Stimulated activated CD8-positive, alpha-beta memory T cell treated with anti-CD3 and anti-CD28 coated beads, Interleukin-15, amount 100 ng/mL, for 24 hours (primary cell): ENCODE measurements at places on chromosomes 2 and 18.

DNA sequence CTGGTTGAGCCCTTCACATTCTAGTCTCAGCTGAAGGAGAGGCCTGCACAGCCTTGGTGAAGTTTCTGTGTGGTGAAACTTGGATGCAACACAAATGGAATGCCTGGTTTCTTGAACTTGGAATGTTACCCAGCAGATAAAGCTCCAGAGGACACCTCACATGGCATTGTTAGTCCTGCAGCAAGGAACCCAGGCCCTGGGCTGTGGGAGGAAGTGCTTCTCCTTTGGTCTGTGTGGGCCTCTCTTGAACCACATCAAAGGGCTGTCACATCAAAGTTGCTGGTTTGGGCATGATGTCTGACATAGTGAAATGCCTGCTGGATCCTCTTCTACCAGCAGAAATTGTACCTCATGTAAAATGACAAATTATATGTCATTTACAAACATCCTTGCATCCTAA, 198.5 kb downstream of the FHOD3 start:
- DNase-seq: no peak

DNA sequence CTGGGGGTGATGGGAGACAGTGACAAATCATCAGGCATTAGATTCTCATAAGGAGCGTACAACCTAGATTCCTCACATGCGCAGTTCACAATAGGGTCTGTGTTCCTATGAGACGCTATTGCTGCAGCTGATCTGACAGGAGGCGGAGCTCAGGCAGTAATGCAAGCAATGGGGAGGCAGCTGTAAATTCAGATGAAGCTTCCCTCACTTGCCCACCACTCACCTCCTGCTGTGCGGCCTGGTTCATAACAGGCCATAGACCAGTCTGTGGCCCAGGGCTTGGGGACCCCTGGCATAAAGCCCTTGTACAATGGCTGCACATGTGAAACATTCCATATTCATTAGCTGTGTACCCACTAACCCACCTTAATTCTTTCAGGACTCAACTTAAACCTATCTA, 18.0 kb downstream of the NMUR1 start:
- no peak for DNase-seq

GRCh38 chr18:79379251-79379905, 16.4 kb upstream of the NFATC1 start:
- DNase-seq: no peak

GRCh38 chr2:46148369-46148736, 148.9 kb upstream of the EPAS1 start:
- no peak for DNase-seq

DNA sequence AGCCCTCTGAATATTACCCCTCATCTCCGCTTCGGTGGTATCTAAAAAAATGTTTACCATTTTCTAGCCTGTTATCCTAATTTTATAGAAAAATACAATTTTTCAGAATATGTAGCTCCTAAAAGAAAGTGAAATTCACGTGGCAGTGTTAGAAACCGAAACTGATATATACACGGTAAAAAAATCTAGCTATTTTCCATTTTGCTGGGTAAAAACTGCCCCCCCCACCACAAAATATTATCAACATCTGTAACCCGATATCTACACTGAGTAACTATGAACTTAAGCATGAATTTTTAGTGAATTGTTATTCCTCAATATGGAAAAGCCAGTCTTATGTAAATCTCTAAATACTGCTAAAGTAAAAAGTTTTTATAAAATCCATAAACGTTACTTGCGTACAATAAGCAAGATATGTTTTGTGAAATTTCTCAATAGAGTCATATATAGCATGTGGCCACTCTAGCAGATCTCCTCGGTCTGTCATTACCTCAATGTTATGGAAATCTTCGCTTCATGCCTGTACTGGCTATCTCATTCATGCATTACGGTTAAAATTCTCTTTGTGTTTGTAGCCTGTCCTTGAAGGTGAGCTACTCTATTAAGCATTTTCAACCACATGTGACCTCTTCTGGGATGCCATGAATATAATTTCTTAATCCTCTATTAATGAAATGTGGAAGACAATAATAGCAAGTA, 524.2 kb downstream of the TRIB2 start:
- DNase-seq: no peak

DNA sequence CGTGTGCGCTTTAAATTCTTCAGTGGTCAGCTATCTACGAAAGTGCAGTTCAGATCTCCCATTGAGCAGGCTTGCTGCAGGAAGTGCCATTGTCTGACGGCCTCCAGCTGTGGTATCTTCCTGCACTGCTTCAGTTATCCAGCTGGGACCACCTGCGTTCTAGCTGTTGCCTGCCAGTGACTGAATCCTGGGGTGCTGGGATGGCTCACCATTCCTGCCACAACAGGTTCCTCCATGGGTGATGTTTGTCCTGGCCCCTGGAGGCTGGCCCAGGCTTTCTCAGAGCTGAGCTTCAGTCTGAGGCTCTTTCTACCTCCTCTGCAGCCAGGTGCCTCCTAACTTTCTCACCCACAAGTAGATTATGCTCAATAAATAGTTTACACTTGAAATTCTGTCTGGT, 498.5 kb upstream of the HS6ST1 start:
- no peak for DNase-seq

- no peak for DNase-seq
Measured at GRCh38 chr2:40041422-40042382, 262.6 kb upstream of the THUMPD2 start.

DNA sequence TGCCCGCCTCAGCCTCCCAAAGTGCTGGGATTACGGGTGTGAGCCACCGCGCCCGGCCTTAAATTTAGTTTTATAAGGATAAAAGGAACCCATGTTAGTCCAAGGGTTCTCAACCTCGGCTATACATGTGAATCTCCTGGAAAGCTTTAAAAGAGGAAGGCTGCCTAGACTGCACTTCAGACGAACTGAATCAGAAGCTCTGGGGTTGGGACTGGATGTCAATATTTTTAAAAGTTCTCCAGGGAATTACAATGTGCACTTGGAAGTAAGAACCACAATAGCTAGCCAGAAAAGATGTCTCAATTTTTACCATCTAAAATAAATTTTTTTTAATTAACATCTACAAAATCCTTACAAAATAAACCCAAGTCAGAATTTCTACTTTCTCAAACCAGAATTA, 10.1 kb downstream of the LMAN2L start:
- DNase-seq: no peak

DNA sequence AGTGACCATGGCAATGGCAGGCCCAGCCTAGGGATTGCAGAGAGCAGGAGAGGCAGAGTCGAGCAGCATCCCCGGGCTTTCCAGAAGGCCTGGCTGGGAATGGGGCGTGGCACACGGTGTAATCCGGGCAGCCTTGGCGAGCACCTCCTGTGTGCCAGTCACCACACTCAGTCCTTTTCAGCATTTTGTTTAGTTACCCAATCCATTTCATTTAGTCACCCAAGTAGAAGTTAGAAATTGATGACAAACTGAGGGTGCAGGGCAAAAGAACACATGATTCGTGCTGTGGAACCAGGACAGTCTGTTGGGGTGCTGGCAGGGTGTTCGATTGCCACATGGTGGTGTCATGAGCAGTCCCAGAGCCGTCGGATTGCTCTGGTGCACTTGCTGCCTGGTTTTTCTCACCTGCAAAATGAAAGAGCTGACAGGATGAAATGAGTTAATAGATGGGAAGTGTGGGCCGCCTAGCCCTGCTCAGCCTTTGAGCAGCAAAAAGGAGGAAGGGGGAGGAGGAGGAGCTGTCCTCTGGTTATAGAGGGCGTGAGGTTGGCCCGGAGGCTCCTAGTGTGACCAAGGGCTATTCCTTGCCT, 299.4 kb downstream of the AGAP1 start:
- no peak for DNase-seq

DNA sequence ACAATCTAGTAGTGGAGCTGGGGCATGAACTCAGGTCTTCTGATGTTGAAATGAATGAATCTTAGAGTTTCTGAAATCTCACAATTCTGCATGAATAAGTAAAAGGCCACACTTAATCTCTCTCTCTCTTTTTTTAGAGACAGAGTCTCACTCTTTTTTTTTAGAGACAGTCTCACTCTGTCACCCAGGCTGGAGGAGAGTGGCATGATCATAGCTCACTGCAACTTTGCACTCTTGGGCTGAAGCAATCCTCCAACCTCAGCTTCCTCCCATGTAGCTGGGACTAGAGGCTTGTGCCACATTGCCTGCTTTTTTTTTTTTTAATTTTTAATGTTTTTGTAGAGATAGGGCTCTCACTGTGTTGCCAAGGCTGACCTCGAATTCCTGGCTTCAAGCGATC, 68.9 kb upstream of the THOC1 start:
- DNase-seq: no peak

DNA sequence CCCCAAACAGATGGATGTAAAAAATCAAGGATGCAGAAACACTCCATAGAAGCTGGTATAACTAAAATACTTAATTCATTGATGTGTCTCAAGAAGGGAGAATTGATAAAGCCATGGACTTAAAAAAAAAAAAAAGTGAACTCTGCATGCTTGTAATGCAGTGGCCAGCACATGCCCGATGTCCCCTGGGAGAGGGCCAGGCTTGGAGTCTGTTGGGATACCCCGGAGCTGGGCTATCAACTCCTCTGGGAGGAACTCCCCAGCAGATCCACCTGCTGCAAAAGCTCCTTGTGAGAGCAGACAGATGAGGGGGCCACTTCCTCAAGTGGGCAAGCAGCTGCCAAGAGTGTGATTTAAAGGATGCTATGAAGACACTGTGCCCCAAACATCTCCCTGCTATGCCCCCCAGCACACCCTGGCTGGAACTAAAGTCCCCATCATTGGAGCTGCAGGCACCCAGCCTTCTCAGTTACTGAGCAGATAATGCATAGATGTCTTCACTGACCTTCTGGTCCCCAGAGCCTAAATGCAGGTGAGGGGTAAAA, 311.5 kb upstream of the ID2 start:
- no peak for DNase-seq

DNA sequence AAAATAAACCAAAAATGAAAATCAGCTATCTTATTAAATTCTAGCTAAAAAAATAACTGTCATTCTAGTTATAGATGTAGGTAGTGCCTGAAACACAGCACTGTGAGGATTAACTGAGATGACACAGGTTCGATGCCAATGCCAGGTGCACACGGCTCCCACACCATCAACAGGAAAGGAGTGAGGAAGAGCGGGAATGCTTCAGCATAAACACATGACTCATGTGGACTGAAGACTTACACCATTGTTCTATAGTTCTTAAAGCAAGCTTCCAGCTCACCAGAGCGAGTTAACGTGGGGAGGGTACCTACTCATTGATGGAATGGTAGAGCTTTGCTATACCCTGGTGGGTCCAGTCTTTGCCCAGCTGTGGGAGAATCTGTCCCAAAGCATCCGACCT, 76.7 kb downstream of the EMILIN2 start:
- no peak for DNase-seq

DNA sequence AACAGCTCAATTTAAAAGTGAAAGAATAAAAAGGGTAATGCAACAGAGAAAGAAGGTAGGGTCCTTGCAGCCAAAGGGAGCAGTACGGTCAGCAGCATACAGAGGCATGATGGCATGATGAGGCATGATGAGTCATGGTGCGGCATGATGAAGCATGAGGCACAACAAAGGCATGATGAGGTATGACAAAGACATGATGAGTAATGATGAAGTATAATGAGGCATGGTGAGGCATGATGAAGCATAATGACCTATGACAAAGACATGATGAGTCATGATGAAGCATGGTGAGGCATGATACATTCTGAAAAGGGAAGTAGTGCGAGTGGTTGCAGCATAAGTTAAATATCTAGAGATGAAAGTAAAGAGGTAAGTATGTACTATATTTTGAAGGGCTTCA, 673.2 kb downstream of the TMEM182 start:
- no peak for DNase-seq

- DNase-seq: no peak
Measured at GRCh38 chr2:5561006-5561405, 131.2 kb upstream of the SOX11 start.

DNA sequence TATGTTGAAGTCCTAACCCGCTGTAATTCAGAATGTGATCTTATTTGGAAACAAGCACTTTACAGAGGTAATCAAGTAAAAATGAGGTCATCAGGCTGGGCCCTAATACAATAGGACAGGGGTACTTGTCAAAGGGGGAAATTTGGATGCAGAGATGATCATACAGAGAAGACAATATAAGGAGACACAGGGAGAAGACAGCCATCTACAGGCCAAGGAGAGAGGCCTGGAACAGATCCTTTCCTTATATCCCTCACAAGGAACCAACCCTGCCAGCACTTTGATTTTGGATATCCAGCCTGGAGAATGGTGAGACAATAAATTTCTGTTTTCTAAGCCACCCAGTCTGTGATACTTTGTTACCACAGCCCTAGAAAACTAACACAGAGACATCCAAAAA, 104.3 kb downstream of the METTL4 start:
- no peak for DNase-seq

GRCh38 chr2:191617575-191617974, 60.4 kb upstream of the NABP1 start:
- no peak for DNase-seq

DNA sequence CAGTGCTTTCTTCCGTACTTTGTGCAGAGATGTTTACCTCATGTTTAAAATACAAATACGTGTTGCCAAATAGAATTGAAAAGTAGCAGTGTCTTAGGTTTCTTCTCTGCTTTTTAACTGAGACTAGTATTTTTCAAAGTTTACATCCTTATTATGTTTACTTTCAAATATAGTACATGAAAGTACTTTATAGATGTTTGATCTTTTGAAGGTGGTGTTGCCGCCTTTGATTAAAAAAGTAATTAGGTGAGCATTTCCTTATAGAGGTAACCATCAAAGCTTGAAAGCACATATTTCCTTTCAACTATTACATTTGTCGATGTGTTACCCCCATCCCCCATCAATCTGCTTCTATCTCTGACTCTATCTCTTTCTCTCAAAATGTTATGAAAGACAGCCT, 87.0 kb downstream of the CERS6 start:
- DNase-seq: no peak
